NCI-H2081 treated with DMSO at 0.1 percent for 48 hours (cell line): ENCODE measurements at places on chromosomes 2 and 18.

DNA sequence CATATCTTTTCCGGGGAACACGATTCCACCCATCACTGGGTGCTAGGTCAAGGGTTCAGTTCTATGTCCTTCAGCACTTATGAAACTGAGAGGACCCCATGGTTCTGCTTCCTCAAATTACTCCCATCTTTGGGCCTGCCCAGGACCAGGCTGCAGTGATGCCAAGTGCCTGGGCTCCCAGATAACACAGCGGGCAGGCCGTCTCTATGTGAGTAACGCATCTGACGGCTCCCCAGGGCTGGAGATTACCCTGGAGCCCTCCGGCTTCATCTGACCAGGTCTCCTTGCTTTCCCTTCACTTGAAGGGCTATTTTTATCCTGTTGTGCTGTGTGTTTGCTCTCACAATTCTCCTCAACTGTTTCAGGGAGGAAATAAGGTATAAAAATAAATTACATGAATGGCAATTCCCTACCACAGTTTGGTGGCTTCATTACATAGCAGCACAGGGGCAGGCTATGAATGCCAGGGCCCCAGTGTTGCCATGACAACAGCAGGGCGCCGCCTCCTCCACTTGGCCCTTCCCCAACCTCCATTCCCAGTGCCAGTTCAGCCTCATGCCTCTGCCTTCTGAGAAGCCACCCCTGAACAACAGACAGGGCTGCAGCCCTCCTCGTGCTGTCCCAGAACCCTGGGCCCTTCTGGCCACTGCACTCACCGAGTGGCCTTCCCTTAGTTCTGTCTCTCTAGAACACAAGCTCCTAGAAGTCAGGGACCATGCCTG is 25.4 kb upstream of the TMEM131 start:
- no peak for DNase-seq

DNA sequence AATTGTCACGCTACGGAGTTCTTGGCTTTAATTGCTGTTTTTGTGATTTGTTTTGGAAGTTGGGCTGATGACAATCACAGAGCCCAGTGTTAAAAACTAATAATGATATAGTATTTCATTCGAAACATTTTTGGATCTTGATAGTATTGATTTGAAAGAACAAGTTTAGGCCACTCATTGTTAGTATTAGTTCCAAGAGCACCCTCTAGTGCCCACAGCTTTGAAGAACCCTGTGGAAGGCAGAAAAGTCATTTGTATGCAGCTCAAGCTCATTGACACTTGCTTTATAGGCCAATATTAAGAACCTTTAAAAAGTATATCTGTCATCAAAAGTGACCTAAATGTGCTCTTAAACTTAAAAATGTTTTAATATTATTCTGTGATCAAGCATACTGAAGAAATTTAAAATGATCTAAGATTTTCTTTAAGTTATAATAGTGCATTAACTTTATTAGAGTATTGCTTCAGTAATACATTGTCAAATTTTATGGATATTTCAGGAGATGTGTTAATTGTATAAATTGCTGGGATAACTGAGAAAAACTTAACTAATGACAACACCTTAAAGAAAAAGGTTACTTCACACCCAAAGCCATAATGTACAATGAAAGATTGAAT is 191.0 kb downstream of the GRB14 start:
- DNase-seq = peak; percentile 35

DNA sequence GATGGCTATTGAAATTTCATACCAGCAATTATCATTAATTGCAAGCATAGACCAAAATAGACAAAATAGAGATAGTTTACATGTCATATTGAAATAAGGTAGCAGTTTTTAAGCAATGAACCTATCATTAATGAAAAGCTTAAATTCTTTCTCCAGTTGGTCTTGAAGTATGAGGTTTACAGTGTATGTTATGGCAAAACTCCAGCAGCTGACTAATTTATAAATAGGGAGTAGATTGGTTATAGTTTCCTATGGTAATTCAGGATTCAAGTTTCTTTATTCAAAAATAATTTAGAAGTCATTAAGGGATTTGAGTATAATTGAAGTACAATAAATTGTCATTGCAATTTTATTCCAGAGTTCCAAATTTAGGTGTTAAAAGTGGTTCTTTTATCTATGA is 69.6 kb upstream of the COL5A2 start:
- no peak for DNase-seq

- no peak for DNase-seq
Observed at GRCh38 chr2:217223222-217223930, 363.5 kb upstream of the TNP1 start.

GRCh38 chr18:55396979-55397378 is 191.0 kb downstream of the TCF4 start:
- no peak for DNase-seq

GRCh38 chr2:48940606-48941005 is 185.1 kb upstream of the LHCGR start:
- DNase-seq = no peak

- DNase-seq = no peak
Observed at GRCh38 chr2:19416784-19417684, 58.6 kb upstream of the OSR1 start.

DNA sequence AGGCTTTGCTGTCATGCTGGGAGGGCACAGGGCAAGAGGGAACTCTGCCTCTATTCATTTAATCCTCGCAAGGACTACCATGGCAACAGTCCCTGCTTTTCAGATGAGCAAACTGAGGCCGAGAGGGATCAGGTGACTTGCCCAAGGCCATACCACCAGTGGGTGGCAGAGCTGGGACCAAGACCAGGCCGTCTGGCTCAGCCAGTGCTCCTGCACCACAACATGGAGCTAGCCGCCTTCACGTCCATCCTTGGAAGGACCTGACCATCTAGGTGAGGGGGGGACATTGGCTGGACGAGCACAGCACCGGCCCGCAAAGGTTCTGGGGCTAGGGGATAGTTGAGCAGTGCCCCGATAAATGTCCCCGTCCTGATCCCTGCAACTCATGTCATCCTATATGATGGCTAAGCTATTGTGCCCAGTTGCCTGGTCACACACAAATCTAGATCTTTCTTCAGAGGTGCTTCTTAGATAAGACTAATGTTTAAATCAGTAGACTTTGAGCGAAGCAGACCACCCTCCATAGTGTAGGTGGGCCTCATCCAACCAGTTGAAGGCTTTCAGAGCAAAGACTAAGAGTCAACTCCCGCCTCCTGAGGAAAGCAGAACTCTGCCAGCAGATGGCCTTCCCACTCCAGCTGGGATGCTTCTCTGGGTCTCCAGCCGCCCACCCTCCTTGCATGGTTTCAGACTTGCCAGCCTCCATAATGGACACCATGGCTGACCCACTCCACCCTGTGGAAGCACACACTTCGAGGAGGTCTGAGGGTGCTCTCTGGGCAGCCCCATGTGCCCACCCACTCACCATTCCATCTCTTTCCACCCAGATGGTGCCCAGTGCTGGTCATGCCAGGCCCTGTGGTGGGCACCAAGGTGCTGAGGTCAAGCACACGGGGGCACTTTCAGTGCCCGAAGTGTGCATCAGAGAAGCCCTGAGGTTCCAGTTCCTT is 214.8 kb upstream of the RAB6C start:
- DNase-seq = no peak

GRCh38 chr2:238651306-238652052 is 196.4 kb upstream of the TWIST2 start:
- no peak for DNase-seq

- no peak for DNase-seq
Observed at GRCh38 chr18:2883076-2883735, 36.4 kb downstream of the EMILIN2 start.

GRCh38 chr2:66430505-66431273 is 4.2 kb upstream of the MEIS1 start:
- DNase-seq = no peak

DNA sequence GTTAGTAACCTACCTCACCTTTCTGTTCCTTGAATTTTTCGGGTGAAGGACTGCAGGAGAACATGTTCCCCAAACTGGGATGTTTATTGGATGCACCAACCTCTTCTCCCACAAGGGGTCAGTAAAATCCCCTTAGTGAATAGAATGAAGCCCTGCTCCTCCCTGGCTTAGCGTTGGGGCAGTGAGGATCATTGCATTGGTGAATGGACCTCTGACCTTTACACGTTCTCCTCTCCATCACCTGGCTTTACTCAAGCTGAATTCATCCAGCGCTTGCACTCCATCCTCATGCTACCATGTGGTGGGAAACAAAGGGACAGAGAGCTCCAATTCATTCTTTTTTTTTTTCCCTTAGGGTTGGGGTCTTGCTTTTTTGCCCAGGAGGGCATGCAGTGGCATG is 157.2 kb downstream of the MIB1 start:
- no peak for DNase-seq

DNA sequence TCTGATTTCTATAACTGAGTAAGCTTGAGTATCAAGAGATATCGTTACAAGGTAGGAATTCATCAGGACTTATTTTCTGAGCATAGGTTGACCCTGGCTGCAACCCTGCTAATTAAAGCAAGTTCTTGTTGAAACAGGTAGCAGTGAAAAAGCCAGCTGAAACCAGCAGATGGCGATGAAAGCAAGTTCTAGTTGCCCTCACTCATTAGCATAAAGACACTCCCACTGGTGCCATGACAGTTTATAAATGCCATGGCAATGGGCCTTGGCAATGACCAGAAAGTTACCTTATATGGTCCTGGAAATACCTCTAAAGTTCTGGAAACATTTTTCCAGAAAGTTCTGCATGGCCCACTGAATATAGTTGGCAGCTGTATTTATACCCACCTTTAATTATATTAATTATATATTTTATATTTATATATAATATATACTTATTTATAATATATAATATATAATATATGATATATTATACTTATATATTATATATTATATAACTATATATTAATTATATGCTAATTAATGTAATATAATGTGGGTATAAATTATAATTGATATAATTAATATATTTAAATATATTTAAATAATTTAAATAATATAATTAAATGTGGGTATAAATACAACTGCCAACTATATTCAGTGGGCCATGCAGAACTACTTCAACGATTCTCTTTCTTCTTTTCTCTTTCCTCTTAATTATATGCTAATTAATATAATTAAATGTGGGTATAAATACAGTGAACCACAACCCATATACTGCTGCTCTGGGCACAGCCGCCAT is 188.0 kb downstream of the CDH7 start:
- peak; percentile 25 for DNase-seq

- no peak for DNase-seq
Observed at GRCh38 chr2:9975805-9976447, 24.4 kb downstream of the GRHL1 start.

DNA sequence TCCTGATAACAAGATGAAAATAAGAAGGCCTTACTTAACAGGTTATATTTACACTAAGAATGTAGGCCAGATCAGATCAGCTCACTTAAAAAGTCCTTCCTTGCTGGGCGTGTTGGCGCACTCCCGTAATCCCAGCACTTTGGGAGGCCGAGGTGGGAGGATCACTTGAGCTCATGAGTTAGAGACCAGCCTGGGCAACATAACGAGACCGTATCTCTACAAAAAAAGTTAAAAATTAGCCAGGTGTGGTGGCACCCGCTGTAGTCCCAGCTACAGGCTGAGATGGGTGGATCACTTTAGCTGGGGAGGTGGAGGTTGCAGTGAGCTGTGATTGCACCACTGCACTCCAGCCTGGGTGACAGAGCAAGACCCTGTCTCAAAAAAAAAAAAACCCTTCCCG is 53.2 kb upstream of the SOS1 start:
- DNase-seq = no peak

DNA sequence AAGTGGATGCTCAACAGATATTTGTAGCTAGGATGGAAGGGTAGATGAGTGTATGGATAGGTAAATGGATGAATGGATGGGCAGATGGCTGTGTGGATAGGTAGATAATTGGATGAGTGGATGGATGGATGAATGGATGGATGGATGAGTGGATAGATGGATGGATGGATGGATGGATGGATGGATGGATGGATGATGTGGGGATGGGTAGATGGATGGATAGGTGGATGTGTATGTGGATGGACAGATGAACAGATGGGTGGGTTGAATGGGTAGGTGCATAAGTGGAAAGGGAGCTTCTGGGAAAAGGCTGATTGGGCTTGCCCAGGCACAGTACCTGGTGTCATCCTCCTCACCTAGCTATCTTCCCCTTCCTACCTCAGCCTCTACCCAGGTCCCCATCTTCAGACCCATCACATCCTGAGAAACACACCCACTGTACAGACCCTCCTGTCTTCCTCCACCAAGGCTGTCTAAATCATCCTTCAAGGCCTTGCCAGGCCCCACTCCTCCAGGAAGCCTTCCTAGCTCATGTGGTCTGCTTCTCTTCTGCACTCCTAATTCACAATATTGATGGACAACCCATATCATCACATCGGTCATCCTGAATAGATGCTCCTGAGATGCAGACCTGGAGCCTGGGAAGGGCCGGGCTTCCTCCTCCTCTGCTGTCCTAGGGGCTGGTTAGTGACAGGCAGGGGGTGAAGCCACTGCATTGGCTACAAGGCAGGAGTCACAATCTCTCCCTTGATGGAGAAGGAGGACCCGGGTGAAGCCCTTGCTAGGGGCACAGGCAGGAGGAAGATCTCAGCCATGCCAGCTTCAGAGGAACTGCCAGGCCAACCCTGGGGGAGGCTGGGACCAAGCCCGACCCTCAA is 49.4 kb downstream of the SMAD7 start:
- DNase-seq = no peak

GRCh38 chr2:32947076-32947483 is 327 bp downstream of the LTBP1 start:
- no peak for DNase-seq

GRCh38 chr18:30455741-30456140 is 586.8 kb downstream of the DSC3 start:
- DNase-seq = no peak

DNA sequence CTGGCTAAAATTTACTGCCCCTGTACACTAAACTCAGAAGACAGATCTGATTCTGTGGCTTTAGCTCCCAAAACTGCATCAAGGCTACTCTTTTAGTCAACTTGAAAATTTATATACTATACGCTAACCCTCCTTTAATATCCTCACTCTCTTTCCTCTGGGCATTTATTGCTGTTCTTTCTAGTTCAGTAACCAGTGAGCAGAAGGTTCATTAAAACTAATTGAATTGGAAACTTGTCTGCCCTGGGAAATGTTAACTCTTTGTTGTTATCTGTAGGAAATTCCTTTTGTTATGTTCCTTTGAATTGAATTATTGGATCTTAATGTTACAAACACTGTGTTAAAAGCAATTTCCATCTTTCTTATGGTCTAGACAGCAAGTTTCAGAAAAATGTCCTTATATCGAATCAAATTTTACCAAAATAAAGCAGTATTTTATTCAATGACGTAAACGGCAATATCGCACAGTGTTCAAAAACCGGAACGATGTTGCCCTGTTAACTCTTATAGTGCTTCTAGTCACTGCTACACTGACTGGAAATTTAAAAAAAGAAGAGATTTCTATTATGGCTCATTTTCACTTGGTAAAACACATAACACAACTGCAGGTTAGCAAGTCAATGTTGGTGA is 168.3 kb downstream of the NR4A2 start:
- no peak for DNase-seq

- DNase-seq = peak; percentile 91
Observed at GRCh38 chr2:104504331-104505073, 349.4 kb upstream of the POU3F3 start.

GRCh38 chr2:161839926-161840325 is 215.7 kb downstream of the SLC4A10 start:
- peak; percentile 84 for DNase-seq

DNA sequence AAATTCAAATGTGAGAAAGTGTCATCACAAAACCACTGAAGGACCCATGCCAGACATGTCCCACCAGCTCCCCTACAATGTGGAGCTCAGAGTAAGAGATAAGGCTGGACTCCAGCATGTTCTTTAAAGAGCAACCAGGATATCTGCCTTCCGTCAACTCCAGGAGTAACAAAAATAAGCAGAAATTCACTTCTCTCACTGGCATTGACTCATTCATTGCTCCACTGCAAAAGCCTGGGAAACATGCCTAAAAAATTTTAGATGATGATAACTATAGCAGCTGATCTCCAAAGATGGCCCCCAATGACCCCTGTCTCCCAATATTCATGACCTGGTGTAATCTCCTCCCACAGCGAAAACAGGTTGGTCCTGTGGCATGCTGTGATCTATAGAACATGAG is 314.5 kb downstream of the NCKAP5 start:
- no peak for DNase-seq
